NCI-H2227 treated with DMSO at 0.1 percent for 48 hours (cell line): ENCODE measurements at places on chromosomes 2 and 18.

DNA sequence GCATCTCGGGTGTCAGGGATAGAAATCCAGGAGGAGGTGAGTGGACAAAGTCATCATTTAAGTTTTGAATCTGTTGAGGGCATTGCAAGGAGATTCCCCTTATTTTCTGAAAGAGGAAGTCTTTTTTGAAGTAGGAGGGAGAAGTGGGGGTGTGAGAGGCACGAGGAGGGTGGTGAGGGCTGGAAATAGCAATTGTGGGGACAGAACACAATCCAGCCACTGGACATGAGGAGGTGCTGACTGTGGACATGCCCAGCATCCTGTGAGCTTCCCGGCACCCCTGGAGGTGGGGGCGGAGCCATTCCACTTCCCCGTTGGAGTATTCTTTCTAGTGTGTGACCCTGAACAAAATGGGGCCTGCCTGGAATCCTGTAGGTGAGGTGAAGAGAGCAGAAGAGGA, 310.7 kb upstream of the EPAS1 start:
- no peak for DNase-seq

DNA sequence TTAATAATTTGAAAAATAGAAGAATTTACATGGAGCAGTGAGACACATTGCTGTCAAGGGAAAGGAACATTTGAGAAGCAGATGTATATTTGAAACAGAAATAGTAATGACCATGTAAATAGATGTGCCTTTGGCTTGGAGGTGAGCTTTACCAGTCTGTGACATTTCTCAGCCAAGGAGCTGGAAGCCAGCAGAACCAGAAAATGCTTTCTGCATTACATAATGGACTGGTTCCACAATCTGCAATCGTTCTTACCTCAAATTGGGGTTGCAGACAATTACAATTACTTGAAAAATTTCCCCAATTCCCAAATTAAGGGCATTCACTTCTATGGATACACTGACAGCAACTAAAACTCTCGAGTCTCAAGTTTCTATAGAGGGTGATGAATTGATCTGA, 59.7 kb downstream of the HNMT start:
- DNase-seq = no peak

- DNase-seq = no peak
Observed at GRCh38 chr2:219496825-219497494, 1.7 kb upstream of the GMPPA start.

- DNase-seq = no peak
Observed at GRCh38 chr18:26421931-26422330, 126.4 kb downstream of the KCTD1 start.

DNA sequence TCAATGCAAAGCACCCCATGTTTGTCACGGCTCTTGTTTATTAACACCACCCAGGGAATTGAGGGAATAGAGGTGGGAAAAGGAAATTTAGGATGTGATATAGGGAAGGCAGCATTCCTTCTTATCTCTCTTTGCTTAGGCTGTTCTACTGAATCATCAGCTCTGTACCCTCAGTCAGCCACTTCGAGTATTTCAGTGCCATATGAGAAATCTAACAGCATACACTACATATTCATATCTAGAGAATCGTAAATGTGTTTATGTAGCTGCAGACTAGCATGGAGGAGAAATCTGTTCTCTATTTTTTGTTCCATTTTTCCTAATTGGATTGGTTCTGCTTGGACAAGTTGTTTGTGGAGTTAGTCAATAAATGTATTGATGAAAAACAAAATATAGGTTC, 187.8 kb downstream of the CTNNA2 start:
- DNase-seq = no peak

GRCh38 chr2:196200557-196200956, 29.2 kb upstream of the STK17B start:
- no peak for DNase-seq

- peak; percentile 73 for DNase-seq
Observed at GRCh38 chr18:32018331-32019250, at the start of gene RNF125. RNF125 (plus strand) TSS chr18:32018825; CDS start chr18:32018864, 39 bp downstream.

DNA sequence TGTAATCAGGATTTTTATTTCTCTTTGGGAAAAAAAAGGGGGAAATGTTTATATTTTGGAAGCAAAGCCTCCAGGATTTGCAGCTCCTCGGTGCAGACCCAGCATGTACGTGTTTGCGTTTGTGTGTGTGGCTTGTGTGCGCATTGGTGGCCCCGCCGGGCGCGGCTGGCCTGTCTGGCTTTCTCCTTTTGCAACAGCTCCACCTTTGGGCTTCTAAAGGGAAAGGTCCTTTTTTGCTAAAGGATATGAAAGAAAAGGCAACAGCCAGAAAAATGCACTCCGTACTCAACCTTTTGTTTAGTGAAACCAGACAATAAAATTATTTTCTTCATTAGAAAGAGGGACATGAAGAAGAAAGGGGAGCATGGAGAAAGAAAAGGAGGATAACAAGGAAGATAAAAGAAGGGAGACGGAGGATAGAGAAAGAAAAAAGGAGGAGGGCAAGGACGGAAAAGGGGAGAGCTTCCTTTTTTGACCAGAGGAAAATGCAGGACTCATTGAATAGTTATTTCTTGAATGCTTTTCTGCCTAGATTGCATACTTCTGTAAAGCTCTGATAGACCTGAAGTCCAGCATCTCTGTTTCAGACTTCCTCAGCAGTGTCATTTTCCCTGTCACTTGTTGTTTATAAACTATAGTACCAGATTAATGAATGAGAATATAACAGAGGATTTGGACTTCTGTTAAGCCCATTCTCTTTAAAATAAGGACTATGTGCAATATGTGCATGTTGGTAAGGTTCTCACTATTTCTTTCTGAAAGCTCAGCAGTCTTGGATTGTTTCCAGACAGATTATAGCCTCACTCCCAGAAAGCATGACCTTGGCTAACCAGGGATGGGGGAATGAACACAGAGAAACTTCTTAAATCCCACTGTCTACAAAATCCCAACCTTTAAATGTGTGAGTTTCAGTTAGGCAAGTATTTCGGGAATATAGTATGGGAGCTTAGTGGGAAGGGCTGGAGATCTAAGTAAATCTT, 563.1 kb upstream of the PIK3C3 start:
- DNase-seq = peak; percentile 79

GRCh38 chr2:70817284-70817954, 3.0 kb downstream of the CLEC4F start:
- no peak for DNase-seq

GRCh38 chr2:45128580-45128997, 119.3 kb upstream of the SIX2 start:
- no peak for DNase-seq

DNA sequence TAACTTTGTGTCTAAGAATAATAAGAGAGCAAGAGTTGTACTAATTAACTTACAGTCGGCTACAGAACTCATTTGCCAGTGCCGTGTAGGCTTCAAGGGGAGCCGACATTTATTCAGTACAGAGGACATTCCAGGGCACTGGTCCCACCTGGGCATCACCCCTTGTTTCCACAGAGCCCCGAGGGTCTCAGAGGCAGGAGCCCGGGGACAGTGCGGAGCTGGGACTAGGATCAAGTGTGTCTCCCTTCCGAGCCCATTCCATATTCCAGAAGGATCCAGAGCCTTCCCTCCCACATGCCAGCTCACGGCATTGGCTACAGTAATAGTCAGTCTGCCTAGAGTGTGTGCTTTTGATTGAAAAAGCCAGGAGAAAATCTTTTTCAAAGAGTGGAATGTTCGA, 71.5 kb upstream of the CTDP1 start:
- DNase-seq = no peak

DNA sequence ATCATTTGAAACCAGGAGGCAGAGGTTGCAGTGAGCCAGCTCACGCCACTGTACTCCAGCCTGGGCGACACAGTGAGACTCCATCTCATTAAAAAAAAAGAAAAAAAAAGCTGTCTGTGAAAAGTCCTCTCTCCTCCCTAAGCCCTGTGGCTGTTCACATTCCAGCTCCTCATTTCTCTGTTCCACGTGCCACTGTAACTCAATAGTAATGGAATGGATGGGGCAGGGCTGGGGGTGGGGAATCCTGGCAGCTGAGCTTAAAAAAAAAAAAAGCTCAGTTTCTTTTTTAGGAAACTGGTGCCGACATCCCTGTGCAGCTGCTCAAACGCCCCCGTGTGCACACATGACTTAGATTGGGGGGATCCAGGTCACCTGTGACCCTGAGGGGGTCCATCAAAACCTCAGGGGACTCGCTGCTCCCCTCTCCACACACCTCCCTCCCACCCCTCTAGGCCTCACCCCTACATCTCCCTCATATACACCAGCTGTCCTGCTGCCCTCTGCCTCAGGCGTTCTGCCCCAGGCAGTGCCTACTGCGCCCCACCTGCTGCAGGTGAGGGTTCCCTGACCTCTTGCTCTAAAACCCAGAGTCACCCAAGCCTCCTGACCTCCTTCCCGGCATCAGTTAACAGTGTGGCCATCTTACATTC, 255.4 kb downstream of the AGAP1 start:
- DNase-seq = no peak

- DNase-seq = no peak
Observed at GRCh38 chr2:74239346-74239745, 40.9 kb downstream of the MTHFD2 start.

- DNase-seq = no peak
Observed at GRCh38 chr2:26572591-26572990, 68.6 kb downstream of the CIB4 start.
